Activated CD4-positive, alpha-beta T cell treated with anti-CD3 and anti-CD28 coated beads, Interleukin-2, amount 50 U/mL, for 16 hours (primary cell): ENCODE measurements at places on chromosomes 5 and 9.

DNA sequence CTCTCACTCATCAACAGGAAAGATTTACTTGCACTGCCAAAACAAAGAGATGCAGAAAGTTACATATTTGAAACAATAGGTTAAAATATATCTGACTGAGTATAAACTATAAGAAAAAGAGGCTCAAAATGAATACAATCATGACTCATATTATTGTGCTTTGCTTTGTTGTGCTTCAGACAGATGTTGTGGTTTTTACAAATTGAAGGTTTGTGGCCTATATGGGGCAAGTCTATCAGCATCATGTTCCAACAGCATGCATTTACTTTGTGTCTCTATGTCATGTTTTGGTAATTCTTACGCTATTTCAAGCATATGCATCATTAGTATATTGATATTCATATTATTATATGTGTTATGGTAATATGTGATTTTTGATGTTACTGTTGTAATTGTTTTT lies 330.0 kb downstream of the PRR16 start:
- no peak for DNase-seq

- no peak for DNase-seq
Observed at GRCh38 chr5:149633476-149634350, 52.4 kb downstream of the ARHGEF37 start.

GRCh38 chr9:17082343-17083064 lies 52.3 kb upstream of the CNTLN start:
- no peak for DNase-seq

DNA sequence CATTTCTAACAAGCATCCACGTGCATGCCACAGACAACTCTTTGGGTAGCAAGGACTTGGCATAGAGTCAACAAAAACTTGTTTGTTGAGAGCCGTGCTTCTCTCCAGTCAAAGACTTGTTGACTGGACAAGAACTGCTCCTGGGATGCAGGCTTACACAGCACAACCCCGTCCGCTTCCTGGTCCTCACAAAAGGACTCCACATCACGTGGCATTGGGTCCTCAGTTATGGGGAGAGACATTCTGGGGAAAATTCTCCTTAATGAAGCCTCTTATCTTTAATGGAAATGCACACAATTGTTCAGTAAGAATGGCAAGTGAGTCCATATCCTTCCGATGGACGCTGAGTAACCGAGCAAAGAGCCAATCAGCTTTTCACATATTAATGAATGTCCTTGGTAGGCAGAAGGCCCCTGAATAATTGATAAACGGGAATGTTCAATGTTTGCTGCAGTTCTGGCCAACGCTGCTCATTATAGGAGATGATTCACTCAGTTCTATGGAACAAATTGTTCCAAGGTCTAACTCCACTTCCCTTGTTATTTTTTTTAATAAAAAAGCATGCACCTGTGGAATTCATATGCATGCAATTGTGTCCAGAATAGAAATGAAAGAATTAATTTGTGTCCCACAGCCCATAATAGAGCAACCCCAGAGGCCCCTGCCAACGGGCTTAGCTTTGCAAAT lies 97.0 kb upstream of the ZNF366 start:
- no peak for DNase-seq

DNA sequence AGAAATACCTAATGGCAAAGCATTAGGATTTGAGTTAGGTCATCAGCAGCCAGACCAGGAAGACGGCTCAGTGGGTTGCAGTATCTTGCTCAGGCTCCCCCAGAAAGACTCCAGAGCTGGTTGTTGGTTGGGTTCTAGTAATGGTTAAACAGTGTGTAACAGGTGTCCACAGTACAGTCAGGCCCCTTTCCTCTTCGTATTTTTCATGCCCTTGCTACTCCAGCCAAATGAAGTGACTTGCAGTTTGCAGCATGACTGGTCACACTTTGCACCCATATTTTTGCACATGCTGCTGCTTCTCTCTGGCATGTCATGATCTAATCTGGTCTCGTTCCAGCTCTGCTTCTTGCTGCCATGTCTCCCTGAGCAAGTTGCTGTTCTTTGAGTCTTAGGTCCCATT lies 60.6 kb upstream of the TRPC7 start:
- DNase-seq: no peak
